Ovary (tissue), 10 donors: ENCODE measurements at places on chromosomes 1 and 21. TPM values are rescaled to one million over a fixed set of nuclear protein-coding genes. Genes with fewer than 3 reads are reported as not detected.

The C1orf94 gene
- polyA plus RNA-seq, result not detected

The PLA2G2F gene
- polyA plus RNA-seq, result 0.02 TPM

The CFHR3 gene
- polyA plus RNA-seq, result 0.24 TPM

GRCh38 chr1:87328272-87329050 lies at the start of gene LMO4:
TSS of gene LMO4 (plus strand) at chr1:87328880. CDS start at chr1:87332016, 3,136 bp downstream.
- H3K36me3 ChIP-seq, result no peaks in the 10 kb centered on the region
- peaks cover 5% of the 10 kb centered on the region for H3K4me1 ChIP-seq
- no peaks in the 10 kb centered on the region for H3K27me3 ChIP-seq
- peak; percentile 96 for DNase-seq

GRCh38 chr1:113677250-113678158 lies 81.8 kb downstream of the PHTF1 start:
- H3K27me3 ChIP-seq, result no peaks in the 10 kb centered on the region
- no peak overlapping the region for H3K27ac ChIP-seq
- H3K4me3 ChIP-seq, result no peak overlapping the region
- no peak for DNase-seq
- no peaks in the 10 kb centered on the region for H3K4me1 ChIP-seq

- H3K4me1 ChIP-seq, result no peaks in the 10 kb centered on the region
- no peak overlapping the region for H3K27ac ChIP-seq
- H3K4me3 ChIP-seq, result no peak overlapping the region
- DNase-seq, result no peak
- H3K27me3 ChIP-seq, result no peaks in the 10 kb centered on the region
- no peaks in the 10 kb centered on the region for H3K36me3 ChIP-seq
Measured at GRCh38 chr1:154490317-154490716, 11.7 kb upstream of the TDRD10 start.

GRCh38 chr1:223490256-223490655 lies 97.0 kb downstream of the CCDC185 start:
- H3K36me3 ChIP-seq, result no peaks in the 10 kb centered on the region
- no peak overlapping the region for H3K4me3 ChIP-seq
- no peaks in the 10 kb centered on the region for H3K27me3 ChIP-seq
- no peak for DNase-seq
- no peak overlapping the region for H3K27ac ChIP-seq

The UBE2U gene
- polyA plus RNA-seq, result not detected

The CA14 gene
- polyA plus RNA-seq, result 0.38 TPM

The MMEL1 gene
- polyA plus RNA-seq, result 1.1 TPM

GRCh38 chr1:236568285-236568894 lies 35.9 kb downstream of the HEATR1 start:
- H3K4me3 ChIP-seq, result no peak overlapping the region
- H3K36me3 ChIP-seq, result no peaks in the 10 kb centered on the region
- DNase-seq, result no peak
- H3K4me1 ChIP-seq, result no peaks in the 10 kb centered on the region

GRCh38 chr1:39573736-39574624 lies 2.6 kb downstream of the PABPC4 start:
- peaks cover 8% of the 10 kb centered on the region for H3K4me1 ChIP-seq
- peaks cover 2% of the 10 kb centered on the region for H3K36me3 ChIP-seq
- no peak overlapping the region for H3K27ac ChIP-seq
- no peak for DNase-seq
- peak overlapping the region; percentile 92 for H3K4me3 ChIP-seq
- no peaks in the 10 kb centered on the region for H3K27me3 ChIP-seq

DNA sequence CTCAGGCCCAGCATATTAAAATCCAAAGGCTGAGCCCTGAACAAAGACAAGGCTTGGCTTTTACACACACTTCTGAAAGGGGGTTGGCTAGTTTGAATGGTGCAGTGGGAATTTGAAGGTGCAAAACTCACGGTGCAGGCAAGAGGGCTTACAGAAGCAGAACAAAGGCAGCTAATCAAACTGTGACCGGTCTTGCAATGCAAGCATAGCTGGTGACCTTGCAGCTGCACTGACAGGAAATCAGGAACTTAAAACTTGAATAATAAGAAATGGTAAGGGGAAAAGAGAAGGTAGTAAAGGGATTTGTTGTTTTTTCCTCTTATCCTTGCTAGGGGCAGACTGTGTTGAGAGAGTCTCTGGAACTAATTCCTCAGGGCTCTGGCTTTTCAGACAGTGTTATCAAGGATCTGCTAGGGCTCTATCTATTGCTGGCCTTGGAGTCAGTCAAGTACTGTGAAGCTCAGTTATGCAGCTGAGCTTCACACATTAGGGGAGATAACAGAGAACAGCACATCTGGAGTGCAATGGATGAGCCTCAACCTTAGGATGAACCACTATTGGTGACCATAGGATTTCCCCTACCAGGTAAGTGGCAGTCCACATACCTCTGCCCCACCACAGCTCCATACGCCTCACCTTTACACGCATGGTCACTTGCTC lies 97.6 kb downstream of the PPIAL4G start:
- H3K36me3 ChIP-seq, result no peaks in the 10 kb centered on the region
- no peaks in the 10 kb centered on the region for H3K27me3 ChIP-seq
- DNase-seq, result no peak
- H3K4me1 ChIP-seq, result no peaks in the 10 kb centered on the region
- H3K4me3 ChIP-seq, result no peak overlapping the region
- no peak overlapping the region for H3K27ac ChIP-seq

DNA sequence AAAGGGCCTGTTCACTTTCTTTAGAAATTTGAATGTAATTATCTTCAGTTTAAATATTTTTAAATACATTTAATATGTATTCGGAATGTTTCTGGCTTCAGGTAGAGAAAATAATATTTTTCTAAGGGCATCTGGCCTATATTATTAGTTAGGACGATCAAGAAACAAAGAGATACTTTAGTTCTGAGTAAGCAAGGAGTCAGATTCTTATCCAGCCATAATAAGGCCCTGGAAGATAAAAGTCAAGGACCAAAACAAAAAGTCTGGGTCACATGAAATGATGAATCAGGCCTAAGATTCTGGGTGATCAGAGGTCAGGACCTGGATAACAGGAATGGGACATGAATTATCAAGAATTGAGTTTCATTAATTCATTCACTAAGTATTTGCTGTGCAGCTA lies 6.3 kb downstream of the PHC2 start:
- no peaks in the 10 kb centered on the region for H3K36me3 ChIP-seq
- H3K27ac ChIP-seq, result no peak overlapping the region
- H3K27me3 ChIP-seq, result no peaks in the 10 kb centered on the region

The KCNN3 gene
- polyA plus RNA-seq, result 0.91 TPM

- peak overlapping the region; percentile 53 for H3K27ac ChIP-seq
- H3K27me3 ChIP-seq, result no peaks in the 10 kb centered on the region
- no peak overlapping the region for H3K4me3 ChIP-seq
Measured at GRCh38 chr21:35208104-35208503, 159.0 kb upstream of the RUNX1 start.

DNA sequence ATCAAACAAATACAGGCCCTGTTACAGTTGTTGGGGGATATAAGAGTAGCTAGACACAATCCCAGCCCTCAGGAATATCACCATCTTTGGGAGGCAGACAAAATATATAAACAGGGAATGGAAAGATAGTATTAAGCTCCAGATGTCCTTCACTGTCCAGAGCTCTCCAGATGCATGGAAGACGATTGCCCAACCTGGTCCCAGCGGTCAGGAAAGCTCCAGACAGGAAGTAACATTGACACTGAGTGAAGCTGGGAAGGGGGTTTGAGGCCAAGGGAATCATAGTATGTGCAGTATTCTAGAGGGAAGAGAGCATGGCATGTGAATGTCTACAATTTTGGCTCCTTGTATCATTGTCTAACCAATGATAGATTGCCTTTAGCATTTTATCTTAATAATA lies 173.9 kb upstream of the HOOK1 start:
- H3K27ac ChIP-seq, result no peak overlapping the region
- no peaks in the 10 kb centered on the region for H3K36me3 ChIP-seq
- DNase-seq, result no peak

- H3K27ac ChIP-seq, result no peak overlapping the region
- H3K4me3 ChIP-seq, result no peak overlapping the region
- H3K4me1 ChIP-seq, result no peaks in the 10 kb centered on the region
- no peaks in the 10 kb centered on the region for H3K36me3 ChIP-seq
Measured at GRCh38 chr1:9033363-9033762, 7.1 kb upstream of the SLC2A7 start.

The FAM72B gene
- 1.2 TPM for polyA plus RNA-seq

The PROK1 gene
- 276 TPM for polyA plus RNA-seq

GRCh38 chr1:210236840-210237409 lies 4.3 kb downstream of the SERTAD4 start:
- H3K36me3 ChIP-seq, result no peaks in the 10 kb centered on the region
- H3K27me3 ChIP-seq, result no peaks in the 10 kb centered on the region
- H3K4me1 ChIP-seq, result peaks cover 10% of the 10 kb centered on the region

The NTMT2 gene
- polyA plus RNA-seq, result not detected

GRCh38 chr1:7482772-7483495 lies 288.2 kb upstream of the VAMP3 start:
- H3K36me3 ChIP-seq, result no peaks in the 10 kb centered on the region
- no peaks in the 10 kb centered on the region for H3K27me3 ChIP-seq
- H3K4me3 ChIP-seq, result no peak overlapping the region
- peaks cover 8% of the 10 kb centered on the region for H3K4me1 ChIP-seq
- no peak for DNase-seq

- no peak for DNase-seq
- H3K4me1 ChIP-seq, result peaks cover 6% of the 10 kb centered on the region
- no peak overlapping the region for H3K27ac ChIP-seq
- no peaks in the 10 kb centered on the region for H3K36me3 ChIP-seq
- no peak overlapping the region for H3K4me3 ChIP-seq
Measured at GRCh38 chr1:45924736-45925135, 121.3 kb downstream of the MAST2 start.
